Epithelial cell of umbilical artery (primary cell): ENCODE measurements at places on chromosomes 7 and 10. TPM values are rescaled to one million over a fixed set of nuclear protein-coding genes. Genes with fewer than 3 reads are reported as not detected.

The GRID2IP gene
- total RNA-seq: not detected in 2 replicates

The FAM25G gene
- not detected in 2 replicates for total RNA-seq

The TDRD1 gene
- total RNA-seq: not detected in 2 replicates

The CALML5 gene
- not detected in 2 replicates for total RNA-seq

The MRLN gene
- not detected in 2 replicates for total RNA-seq

The SRI gene
- total RNA-seq: 137 and 208 TPM in 2 replicates

The NUTM2E gene
- total RNA-seq: under 0.01 TPM in 1 of 2 replicates, not detected in the other
